ENCODE measurements at places on chromosomes 6 and 20.

DNA sequence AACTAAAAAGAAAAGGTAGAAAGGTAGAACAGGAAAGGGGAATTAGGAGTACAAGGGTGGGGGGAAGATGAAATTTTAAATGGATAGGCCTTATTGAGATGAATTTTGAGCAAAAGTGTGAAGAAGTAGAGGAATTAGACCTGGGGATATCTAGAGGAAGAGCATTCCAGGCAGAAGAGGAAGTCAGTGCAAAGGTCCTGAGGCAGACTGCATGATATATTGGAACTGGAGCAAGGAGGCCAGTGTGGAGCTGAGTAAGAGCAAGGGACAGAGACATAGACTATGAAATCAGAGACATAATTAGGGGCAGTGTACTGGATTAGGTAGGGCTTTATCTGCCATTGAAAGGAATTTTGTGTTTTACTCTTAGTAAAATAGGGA, 40.4 kb downstream of the MAPK14 start:
- no peak for DNase-seq

DNA sequence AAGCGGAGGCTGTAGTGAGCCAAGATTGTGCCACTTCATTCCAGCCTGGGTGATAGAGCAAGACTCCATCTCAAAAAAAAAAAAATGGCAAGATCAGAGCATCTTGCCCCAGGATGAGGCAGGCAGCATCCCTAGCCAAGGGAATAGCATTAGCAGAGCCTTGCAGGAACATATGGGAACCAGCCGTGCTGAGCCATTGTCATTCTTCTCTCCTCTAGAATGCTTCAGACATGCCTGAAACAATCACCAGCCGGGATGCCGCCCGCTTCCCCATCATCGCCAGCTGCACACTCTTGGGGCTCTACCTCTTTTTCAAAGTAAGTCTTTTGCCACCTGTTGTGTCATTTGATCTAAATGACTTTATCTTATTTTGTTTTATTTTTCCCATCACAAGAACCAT, 13.0 kb downstream of the HM13 start:
- no peak for DNase-seq

DNA sequence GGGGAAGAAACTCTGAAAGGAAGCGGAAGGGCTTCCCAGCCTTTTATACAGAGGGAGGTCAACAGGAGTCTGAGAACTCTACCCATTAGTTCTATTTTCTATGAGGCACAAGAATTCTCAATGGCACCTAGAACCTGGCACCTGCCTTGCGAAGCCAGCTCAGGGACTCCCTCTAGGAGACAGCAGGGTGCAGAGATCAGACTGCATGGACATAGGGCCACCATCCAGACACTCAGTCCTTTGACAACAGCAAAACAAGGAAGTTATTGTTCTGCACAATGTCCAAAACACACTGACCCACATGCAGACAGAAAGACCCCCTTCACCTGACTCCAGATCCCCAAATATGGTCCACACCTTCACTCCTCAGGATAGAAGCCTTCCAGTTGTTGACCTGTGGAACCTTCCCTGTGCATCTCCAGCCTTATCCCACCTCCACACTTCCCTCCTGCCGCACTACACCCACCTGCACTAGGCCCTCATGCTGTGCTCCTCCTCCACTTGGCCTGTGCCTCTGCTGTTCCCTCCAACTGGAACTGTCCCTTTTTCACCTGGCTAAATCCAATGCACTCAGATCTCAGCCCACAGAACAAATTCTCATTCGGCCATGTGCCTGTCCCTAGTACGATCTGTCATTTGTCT, 27.8 kb downstream of the ACSS1 start:
- no peak for DNase-seq

- DNase-seq = peak; percentile 64
Observed at GRCh38 chr6:13453771-13454251, 33.6 kb downstream of the GFOD1 start.

GRCh38 chr6:44949596-44950201, 378.4 kb upstream of the RUNX2 start:
- DNase-seq = no peak

- no peak for DNase-seq
Observed at GRCh38 chr6:85975957-85976356, 333.3 kb upstream of the SYNCRIP start.

DNA sequence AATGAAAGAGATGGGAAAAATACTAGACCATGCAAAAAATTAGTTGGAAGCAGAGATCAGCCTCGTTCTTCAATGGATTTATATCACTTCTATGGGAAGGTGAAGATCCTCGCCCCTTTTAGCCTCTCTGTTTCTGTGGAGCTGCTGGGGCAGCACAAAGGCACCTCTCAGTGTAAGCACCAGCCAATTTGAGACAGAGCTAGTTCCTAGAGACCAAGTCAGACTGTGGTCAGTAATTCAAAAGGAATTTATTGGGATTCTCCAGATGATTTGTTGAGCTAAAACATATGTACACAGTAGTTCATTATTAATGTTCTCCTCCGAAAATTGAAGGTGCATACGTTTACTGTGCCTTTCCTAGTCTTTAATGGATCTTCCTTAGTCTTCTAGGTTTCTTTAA, 42.4 kb downstream of the SCGN start:
- DNase-seq = no peak

GRCh38 chr6:161736326-161736725, 462.5 kb upstream of the AGPAT4 start:
- no peak for DNase-seq

DNA sequence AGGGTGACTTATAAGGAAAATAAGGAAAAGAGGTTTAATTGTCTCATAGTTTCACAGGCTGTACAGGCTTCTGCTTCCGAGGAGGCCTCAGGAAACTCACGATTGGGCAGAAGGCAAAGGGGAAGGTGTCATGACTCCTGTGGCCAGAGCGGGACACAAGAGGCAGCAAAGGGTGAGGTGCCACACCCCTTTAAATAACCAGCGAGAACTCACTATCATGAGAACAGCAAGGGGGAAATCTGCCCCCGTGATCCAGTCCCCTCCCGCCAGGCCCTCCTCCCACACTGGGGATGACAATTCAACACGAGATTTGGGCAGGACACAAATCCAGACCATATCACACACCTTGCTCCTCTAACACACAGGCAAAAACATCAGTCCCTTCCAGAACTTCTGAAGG, 254.0 kb downstream of the DLL1 start:
- no peak for DNase-seq

DNA sequence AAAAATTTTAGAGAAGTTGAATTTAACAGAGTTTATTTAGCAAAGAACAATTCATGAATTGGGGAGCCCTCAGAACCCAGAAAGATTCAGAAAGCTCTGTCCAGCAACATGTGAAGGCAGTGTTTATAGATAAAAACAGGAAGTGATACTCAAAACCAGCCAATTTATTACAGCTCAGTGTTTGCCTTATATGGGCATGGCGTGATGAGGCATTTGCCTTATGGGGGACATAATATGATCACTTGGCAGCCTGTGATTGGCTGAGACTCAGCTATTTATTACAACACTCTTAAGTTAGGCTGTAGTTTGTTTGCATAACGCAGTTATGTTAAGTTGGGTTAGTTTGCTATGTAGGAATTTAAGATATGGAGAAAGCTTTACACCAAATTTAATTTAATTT, 11.5 kb downstream of the HLA-DPA1 start:
- DNase-seq = peak; percentile 20

DNA sequence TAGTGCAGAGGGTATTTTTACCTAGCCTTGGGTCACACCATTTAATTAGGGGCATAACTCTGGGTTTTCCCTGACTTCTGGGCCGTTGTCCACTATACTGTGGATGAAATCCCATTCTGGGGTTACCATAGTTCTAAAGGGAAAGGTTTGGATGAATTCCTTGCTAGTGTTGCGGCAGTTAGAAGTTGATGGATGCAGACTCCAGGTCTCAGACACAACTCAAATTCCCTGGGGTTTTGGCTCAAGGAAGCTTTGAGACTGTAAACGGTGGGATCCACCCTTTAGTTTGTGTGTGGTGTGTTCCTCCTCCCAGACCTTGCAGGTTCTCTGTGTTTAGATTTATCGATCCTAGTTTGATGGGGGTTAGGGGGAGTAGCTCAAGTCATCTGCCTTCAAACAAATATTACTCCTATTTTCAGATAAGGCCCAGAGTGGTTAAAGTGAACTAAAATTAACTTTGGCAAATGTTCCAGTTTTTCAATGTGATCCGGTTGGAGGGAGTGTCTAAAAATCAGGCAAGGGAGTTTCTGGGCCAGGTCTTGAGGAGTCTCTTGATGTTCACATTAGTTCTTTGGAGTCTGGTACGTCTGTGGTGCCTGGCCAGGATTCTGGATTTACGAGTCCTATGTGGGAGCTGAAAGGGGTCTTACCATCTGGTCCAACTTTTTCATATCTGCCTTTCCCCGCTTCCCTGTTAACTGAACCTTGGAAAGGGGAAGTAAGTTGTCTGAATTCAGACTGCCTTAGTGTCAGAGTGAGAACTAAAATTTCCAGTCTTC, 1.5 kb downstream of the RALY start:
- DNase-seq = peak; percentile 30

- no peak for DNase-seq
Observed at GRCh38 chr6:69958978-69959377, 92.6 kb downstream of the COL19A1 start.

GRCh38 chr6:54860739-54861138, 14.2 kb downstream of the FAM83B start:
- DNase-seq = peak; percentile 46

- DNase-seq = no peak
Observed at GRCh38 chr20:16147916-16148315, 425.3 kb downstream of the KIF16B start.

- no peak for DNase-seq
Observed at GRCh38 chr20:8990770-8991169, 78.1 kb upstream of the PLCB4 start.

GRCh38 chr6:144416244-144416643, 131.1 kb downstream of the UTRN start:
- no peak for DNase-seq

DNA sequence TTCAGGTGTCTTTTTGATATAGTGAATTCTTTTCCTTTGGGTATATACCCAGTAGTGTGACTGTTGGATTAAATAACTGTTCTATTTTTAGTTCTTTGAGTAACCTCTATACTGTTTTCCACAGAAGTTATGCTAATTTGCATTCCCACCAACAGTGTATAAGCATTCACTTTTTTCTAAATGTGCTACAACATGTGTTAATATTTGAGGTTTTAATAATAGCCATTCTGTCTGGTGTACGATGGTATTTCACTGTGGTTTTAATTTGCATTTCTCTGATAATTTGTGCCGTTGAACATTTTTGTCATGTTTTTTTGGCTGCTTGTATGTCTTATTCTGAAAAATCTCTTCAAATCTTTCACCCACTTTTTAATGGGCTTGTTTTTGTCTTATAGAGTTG, 563.5 kb downstream of the GRIK2 start:
- DNase-seq = peak; percentile 34

DNA sequence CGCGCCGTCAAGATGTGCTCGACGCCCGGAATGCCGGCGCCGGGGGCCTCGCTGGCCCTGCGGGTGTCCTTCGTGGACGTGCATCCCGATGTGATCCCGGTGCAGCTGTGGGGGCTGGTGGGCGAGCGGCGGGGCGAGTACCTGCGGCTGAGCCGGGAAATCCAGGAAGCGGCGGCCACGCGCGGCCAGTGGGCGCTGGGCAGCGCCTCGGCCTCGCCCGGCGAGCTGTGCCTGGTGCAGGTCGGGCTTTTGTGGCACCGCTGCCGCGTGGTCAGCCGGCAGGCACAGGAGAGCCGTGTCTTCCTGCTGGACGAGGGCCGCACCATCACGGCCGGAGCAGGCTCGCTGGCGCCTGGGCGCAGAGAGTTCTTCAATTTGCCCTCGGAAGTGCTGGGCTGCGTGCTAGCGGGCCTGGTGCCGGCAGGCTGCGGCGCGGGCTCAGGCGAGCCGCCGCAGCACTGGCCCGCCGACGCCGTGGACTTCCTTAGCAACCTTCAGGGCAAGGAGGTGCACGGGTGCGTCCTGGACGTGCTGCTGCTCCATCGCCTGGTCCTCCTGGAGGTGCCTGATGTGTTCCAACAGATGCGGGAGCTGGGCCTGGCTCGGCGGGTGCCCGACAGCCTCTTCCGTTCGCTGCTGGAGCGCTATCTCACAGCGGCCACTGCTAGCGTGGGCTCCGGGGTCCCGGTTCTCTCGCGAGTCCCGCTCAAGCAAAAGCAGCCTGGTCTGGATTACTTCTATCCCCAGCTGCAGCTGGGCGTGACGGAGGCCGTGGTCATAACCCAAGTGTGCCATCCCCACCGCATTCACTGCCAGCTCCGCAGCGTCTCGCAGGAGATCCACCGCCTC, 656 bp downstream of the TDRD6 start:
- no peak for DNase-seq

GRCh38 chr20:5751856-5752255, 1.7 kb downstream of the SHLD1 start:
- no peak for DNase-seq

DNA sequence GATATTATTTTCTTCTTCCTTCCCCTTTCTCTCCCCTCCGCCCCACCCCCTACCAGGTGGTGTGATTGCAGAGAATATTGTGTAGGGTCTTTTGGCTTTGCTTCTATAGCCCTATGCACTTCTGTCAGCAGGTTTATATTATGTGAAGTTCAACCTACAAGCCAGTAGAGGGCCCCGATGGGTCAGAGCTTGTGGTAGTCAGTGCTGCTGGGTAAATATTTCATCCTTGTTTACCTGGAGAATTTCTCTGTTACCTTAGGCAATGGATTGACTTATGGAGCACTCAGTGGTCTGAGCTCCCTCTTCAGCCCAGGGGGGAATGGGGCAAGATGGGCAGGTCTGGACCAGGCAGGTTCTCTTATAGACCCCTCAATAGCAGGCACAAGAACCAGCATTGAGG, 720.9 kb downstream of the GRIK2 start:
- no peak for DNase-seq

GRCh38 chr20:53839423-53840176, 230.8 kb downstream of the BCAS1 start:
- DNase-seq = no peak

- peak; percentile 43 for DNase-seq
Observed at GRCh38 chr6:24797596-24798216, 1.0 kb downstream of the ARMH2 start.

DNA sequence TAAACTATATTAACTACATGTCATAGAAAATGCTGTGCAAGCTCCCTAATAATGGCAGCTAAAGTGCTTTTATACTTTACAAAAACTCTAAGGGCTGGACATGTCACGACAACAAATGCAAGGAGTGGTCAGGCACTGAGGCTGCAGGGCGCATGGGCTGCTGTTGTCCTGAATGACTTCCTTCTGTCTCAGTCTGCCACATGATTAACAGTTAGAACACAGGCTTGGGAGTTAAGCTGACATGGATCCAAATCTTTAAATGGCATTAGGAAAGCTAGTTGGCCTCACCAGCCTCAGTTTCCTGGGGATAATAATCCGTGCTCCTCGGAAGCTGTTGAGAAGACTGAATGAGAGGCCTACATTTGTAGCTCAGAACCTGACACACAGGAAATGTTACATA, 57.4 kb downstream of the PREP start:
- no peak for DNase-seq

GRCh38 chr6:15630202-15630601, 32.6 kb downstream of the DTNBP1 start:
- no peak for DNase-seq

- peak; percentile 71 for DNase-seq
Observed at GRCh38 chr6:169654598-169655391, 47.0 kb downstream of the WDR27 start.

Data from fibroblast of skin of back (primary cell).